Nasal cavity respiratory epithelium epithelial cell of viscerocranial mucosa (primary cell): ENCODE measurements at places on chromosomes 11 and 22. TPM values are rescaled to one million over a fixed set of nuclear protein-coding genes. Genes with fewer than 3 reads are reported as not detected.

Gene TPBGL
- not detected in 2 replicates for total RNA-seq

Gene MRGPRE
- not detected in 2 replicates for total RNA-seq

Gene DCHS1
- under 0.01 and 0.21 TPM in 2 replicates for total RNA-seq

Gene DLG2
- 0.68 and 0.71 TPM in 2 replicates for total RNA-seq

Gene ANO1
- 9.6 and 38.4 TPM in 2 replicates for total RNA-seq

Gene OR9I1
- total RNA-seq, result not detected in 2 replicates

Gene SLC22A6
- total RNA-seq, result not detected in 2 replicates

Gene DERL3
- total RNA-seq, result under 0.01 and 0.07 TPM in 2 replicates

Gene PTGDR2
- under 0.01 and 0.07 TPM in 2 replicates for total RNA-seq

Gene MPEG1
- not detected in 2 replicates for total RNA-seq

Gene SCO2
- 2.1 and 3.8 TPM in 2 replicates for total RNA-seq

Gene GAL3ST1
- total RNA-seq, result 0.07 and 0.34 TPM in 2 replicates

Gene NAALADL1
- 5.8 and 7.2 TPM in 2 replicates for total RNA-seq

Gene SVIP
- 4.1 and 9.2 TPM in 2 replicates for total RNA-seq

Gene MRGPRX4
- not detected in 2 replicates for total RNA-seq

Gene KRTAP5-9
- not detected in 2 replicates for total RNA-seq

Gene FXYD2
- total RNA-seq, result not detected in 2 replicates

Gene MMP12
- total RNA-seq, result 1.5 TPM in 1 of 2 replicates, not detected in the other

Gene C11orf52
- 1.0 and 1.1 TPM in 2 replicates for total RNA-seq

Gene SDF2L1
- total RNA-seq, result 23.6 and 125 TPM in 2 replicates

Gene PSMC3
- 135 and 147 TPM in 2 replicates for total RNA-seq

Gene OR52E8
- not detected in 2 replicates for total RNA-seq

Gene GAL
- 0.28 and 1.4 TPM in 2 replicates for total RNA-seq

Gene FGF4
- not detected in 2 replicates for total RNA-seq

Gene RAG1
- 0.68 and 1.8 TPM in 2 replicates for total RNA-seq

Gene IL18BP
- total RNA-seq, result 0.68 and 3.2 TPM in 2 replicates

Gene SCUBE2
- under 0.01 and 0.07 TPM in 2 replicates for total RNA-seq

Gene PHF21B
- 0.07 TPM in 1 of 2 replicates, not detected in the other for total RNA-seq

Gene POLR2F
- total RNA-seq, result 27.3 and 68.2 TPM in 2 replicates

Gene ZP1
- not detected in 2 replicates for total RNA-seq

Gene WT1
- total RNA-seq, result 0.50 TPM in 1 of 2 replicates, not detected in the other

Gene SCGB1D2
- total RNA-seq, result not detected in 2 replicates

Gene POU2AF2
- total RNA-seq, result not detected in 2 replicates

Gene CTSD
- 222 and 1,296 TPM in 2 replicates for total RNA-seq

Gene IGLL5
- total RNA-seq, result not detected in 2 replicates

Gene KCNJ4
- total RNA-seq, result not detected in 2 replicates

Gene TCIRG1
- 21.5 and 53.5 TPM in 2 replicates for total RNA-seq

Gene ZMAT5
- 12.8 and 26.3 TPM in 2 replicates for total RNA-seq

Gene MMP10
- 0.93 and 10.3 TPM in 2 replicates for total RNA-seq

Gene OR8G1
- not detected in 2 replicates for total RNA-seq

Gene GLB1L2
- 1.9 and 4.4 TPM in 2 replicates for total RNA-seq

Gene ALKBH3
- 46.3 and 57.1 TPM in 2 replicates for total RNA-seq

Gene NXPE1
- not detected in 2 replicates for total RNA-seq

Gene FRMD8
- total RNA-seq, result 21.5 and 76.2 TPM in 2 replicates

Gene TBX10
- not detected in 2 replicates for total RNA-seq

Gene SLC22A12
- not detected in 2 replicates for total RNA-seq

Gene HORMAD2
- not detected in 2 replicates for total RNA-seq

Gene NECTIN1
- total RNA-seq, result 126 and 414 TPM in 2 replicates

Gene FJX1
- total RNA-seq, result 28.0 and 33.4 TPM in 2 replicates

Gene TRIM29
- 232 and 1,029 TPM in 2 replicates for total RNA-seq

Gene C11orf98
- 21.0 and 61.2 TPM in 2 replicates for total RNA-seq

Gene CRYBA4
- total RNA-seq, result not detected in 2 replicates

Gene GRM5
- under 0.01 TPM in 1 of 2 replicates, not detected in the other for total RNA-seq

Gene CAPN5
- total RNA-seq, result 2.1 and 3.3 TPM in 2 replicates

Gene MAP6
- under 0.01 and 0.50 TPM in 2 replicates for total RNA-seq

Gene ZPR1
- total RNA-seq, result 57.4 and 67.5 TPM in 2 replicates

Gene CCDC188
- total RNA-seq, result not detected in 2 replicates

Gene PRR33
- total RNA-seq, result not detected in 2 replicates
